Progenitor cell of endocrine pancreas (in vitro differentiated cells): ENCODE measurements at places on chromosomes 5 and 9. TPM values are rescaled to one million over a fixed set of nuclear protein-coding genes. Genes with fewer than 3 reads are reported as not detected.

GALNT10 gene
- total RNA-seq, result 20.6 and 28.9 TPM in 2 replicates

HEXB gene
- 59.9 and 61.4 TPM in 2 replicates for total RNA-seq

TMEM252 gene
- total RNA-seq, result not detected in 2 replicates

BTNL3 gene
- not detected in 2 replicates for total RNA-seq

KIF24 gene
- total RNA-seq, result 9.1 and 10.0 TPM in 2 replicates

PTGES gene
- total RNA-seq, result 0.19 TPM in 1 of 2 replicates, not detected in the other

DNA sequence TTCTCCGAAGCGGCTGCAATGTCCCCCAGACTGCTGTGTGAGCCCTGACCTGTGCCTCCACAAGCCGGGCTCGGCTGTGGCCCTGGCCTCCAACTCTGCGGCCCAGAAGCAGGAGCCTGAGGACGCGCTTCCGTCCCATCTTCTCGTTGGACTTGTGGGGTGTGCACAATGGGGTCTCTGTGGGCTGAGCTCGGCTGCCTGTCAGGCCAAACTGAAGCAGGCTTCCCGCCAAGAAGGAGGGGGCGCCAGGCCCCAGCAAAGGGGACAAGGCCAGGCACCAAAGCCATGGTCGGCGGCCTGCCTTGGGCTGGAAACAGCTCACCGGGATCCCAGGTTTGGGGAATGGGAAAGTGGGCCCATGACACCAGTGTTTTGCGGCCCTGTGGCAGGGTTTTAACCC is 4.1 kb downstream of the NOTCH1 start:
- no peaks in the 10 kb centered on the region for H3K27me3 ChIP-seq
- H3K36me3 ChIP-seq, result peaks cover 9% of the 10 kb centered on the region
- peaks cover 11% of the 10 kb centered on the region for H3K4me1 ChIP-seq
- no peak overlapping the region for H3K4me3 ChIP-seq
- H3K27ac ChIP-seq, result no peak overlapping the region

GRCh38 chr9:81737871-81738507 is 48.6 kb upstream of the TLE1 start:
- peaks cover 7% of the 10 kb centered on the region for H3K4me1 ChIP-seq
- no peak overlapping the region for H3K4me3 ChIP-seq
- H3K27ac ChIP-seq, result no peak overlapping the region
- H3K27me3 ChIP-seq, result peaks cover 17% of the 10 kb centered on the region

DNA sequence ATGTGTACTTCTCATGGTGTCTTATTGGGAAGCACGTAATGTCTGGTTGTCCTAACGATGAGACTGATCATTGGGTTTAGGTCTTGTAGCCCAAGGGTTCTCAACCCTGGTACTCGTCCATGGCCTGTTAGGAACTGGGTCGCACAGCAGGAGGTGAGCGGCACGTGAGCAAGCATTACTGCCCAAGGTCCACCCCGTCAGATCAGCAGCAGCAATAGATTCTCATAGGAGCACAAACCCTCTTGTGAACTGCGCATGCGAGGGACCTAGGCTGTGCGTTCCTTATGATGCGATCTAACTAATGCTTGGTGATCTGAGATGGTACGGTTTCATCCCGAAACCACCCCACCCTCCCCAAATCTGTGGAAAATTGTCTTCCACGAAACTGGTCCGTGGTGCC is 33.5 kb downstream of the CNOT6 start:
- H3K4me3 ChIP-seq, result no peak overlapping the region
- H3K27ac ChIP-seq, result no peak overlapping the region
- no peaks in the 10 kb centered on the region for H3K27me3 ChIP-seq

- H3K4me1 ChIP-seq, result no peaks in the 10 kb centered on the region
- no peak overlapping the region for H3K27ac ChIP-seq
These were observed 63.3 kb upstream of the SLCO6A1 start for GRCh38 chr5:102561894-102562760.

- DNase-seq, result no peak
- peaks cover 6% of the 10 kb centered on the region for H3K4me1 ChIP-seq
- no peak overlapping the region for H3K4me3 ChIP-seq
- H3K36me3 ChIP-seq, result no peaks in the 10 kb centered on the region
These were observed 93.4 kb upstream of the PTCH1 start for GRCh38 chr9:95610006-95610785.

GRCh38 chr5:68067976-68068603 is 147.5 kb upstream of the PIK3R1 start:
- H3K27ac ChIP-seq, result no peak overlapping the region
- no peaks in the 10 kb centered on the region for H3K27me3 ChIP-seq
- H3K36me3 ChIP-seq, result peaks cover 1% of the 10 kb centered on the region
- H3K4me3 ChIP-seq, result no peak overlapping the region
- no peak for DNase-seq

GRCh38 chr5:136016945-136017530 is 11.8 kb upstream of the TGFBI start:
- H3K27me3 ChIP-seq, result peaks cover 48% of the 10 kb centered on the region
- H3K4me1 ChIP-seq, result no peaks in the 10 kb centered on the region
- no peak overlapping the region for H3K4me3 ChIP-seq
- no peak overlapping the region for H3K27ac ChIP-seq
- H3K36me3 ChIP-seq, result no peaks in the 10 kb centered on the region
- DNase-seq, result no peak

GRCh38 chr9:73165911-73166310 is 14.2 kb downstream of the ANXA1 start:
- H3K27me3 ChIP-seq, result peaks cover 79% of the 10 kb centered on the region
- no peaks in the 10 kb centered on the region for H3K36me3 ChIP-seq

DNA sequence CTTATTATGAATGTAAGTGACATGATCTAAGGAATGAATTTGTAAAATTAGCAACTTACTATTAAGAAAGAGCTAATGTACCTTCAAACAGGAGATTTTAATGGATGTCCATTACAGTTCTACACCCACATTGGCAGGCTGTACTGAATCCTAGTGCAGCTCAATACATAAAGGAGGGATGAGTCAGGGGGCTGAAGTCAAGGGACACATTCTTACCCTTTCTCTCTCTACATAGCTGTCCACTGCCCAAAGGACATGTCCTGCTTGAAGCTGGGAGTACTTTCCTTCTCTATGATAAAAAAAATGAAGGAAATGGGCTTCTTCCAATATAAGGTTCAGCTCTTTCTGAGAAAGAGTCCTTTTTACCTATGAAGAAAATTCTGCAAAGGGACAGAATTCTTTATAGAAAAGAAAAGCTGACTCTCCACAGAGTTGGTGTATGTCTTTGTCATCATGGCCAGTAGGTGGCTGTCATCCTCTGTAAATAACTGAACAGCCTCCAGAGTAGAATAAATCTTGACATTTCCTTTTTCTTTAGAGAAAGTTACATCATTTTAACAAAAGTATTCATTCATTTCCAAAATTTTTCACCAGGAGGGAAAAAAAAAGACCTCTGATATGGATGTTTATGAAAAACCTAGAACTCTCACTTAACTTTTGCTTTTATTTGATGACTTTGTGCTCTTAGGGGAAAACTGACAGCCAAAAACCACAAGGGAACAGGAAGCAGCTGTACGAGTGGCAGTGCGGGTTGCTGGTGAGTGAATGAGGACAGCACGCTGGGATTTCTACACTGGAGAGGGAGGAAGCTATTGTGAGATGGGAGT is 13.1 kb upstream of the IFNA14 start:
- H3K4me1 ChIP-seq, result peaks cover 1% of the 10 kb centered on the region
- DNase-seq, result no peak
- H3K27me3 ChIP-seq, result peaks cover 69% of the 10 kb centered on the region
- H3K36me3 ChIP-seq, result no peaks in the 10 kb centered on the region
- no peak overlapping the region for H3K4me3 ChIP-seq

DNA sequence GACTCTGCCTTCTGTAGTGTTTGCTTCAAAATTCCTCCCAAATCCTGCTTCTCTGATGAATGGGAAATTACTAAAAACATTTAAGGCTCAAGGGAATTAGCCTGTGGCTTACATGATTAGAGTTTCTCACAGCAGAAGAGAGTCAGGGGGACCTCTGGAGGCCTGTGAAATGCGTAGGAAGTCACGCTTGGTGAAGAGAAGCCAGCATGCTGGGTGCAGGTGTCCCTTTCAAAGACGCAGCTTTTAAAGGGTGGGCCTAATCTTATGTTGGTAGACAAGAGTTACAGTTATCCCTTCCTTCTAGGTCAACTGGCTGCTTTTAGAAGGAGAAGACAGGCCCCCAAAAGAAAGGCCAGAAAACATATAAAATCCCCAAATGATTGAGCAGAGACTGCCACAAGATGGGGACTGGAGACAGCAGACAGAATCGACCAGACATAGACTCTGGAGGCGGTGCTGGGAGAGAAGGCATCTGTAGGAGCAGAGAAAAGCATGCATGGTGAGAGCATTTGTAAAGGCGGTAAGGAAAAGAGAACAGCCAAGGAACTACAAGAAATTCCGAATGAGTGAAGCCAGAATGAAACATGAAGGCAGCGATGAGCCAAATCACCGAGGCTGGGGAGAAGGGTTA is 42.3 kb downstream of the B4GALT1 start:
- peaks cover 11% of the 10 kb centered on the region for H3K4me1 ChIP-seq
- no peak for DNase-seq
- H3K4me3 ChIP-seq, result no peak overlapping the region

DNA sequence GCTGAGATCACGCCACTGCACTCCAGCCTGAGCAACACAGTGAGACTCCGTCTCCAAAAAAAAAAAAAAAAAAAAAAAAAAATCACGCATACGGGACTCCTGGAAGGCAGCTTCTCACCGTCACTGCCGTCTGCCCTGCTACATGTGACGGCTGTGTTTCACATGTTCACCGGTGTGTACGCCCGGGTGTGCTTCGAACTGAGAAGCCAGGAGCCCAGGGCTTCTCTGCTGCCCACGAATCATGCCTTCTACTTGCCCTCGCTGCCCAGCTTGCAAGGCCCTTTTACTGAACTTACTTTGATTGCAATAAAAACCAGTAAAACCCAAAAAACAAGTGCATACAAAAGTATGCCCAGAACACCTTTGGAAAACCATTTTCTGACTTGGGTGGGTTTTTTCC is 5.8 kb upstream of the NKD2 start:
- H3K36me3 ChIP-seq, result no peaks in the 10 kb centered on the region
- H3K4me3 ChIP-seq, result no peak overlapping the region
- no peak for DNase-seq
- H3K4me1 ChIP-seq, result peaks cover 2% of the 10 kb centered on the region

GRCh38 chr9:93052791-93053540 is 5.5 kb upstream of the SUSD3 start:
- H3K4me3 ChIP-seq, result no peak overlapping the region
- peaks cover 5% of the 10 kb centered on the region for H3K4me1 ChIP-seq
- no peak for DNase-seq
- H3K27ac ChIP-seq, result no peak overlapping the region
- peaks cover 12% of the 10 kb centered on the region for H3K27me3 ChIP-seq

GRCh38 chr5:67346611-67347010 is 150.0 kb upstream of the CD180 start:
- DNase-seq, result no peak
- H3K36me3 ChIP-seq, result no peaks in the 10 kb centered on the region
- H3K27ac ChIP-seq, result no peak overlapping the region
- no peaks in the 10 kb centered on the region for H3K4me1 ChIP-seq
- H3K4me3 ChIP-seq, result no peak overlapping the region

GRCh38 chr5:148384380-148384737 is 601 bp downstream of the FBXO38 start:
- peaks cover 3% of the 10 kb centered on the region for H3K36me3 ChIP-seq
- H3K4me1 ChIP-seq, result peaks cover 31% of the 10 kb centered on the region
- H3K4me3 ChIP-seq, result peak overlapping the region; percentile 89
- H3K27me3 ChIP-seq, result no peaks in the 10 kb centered on the region
- peak overlapping the region; percentile 99 for H3K27ac ChIP-seq

DNA sequence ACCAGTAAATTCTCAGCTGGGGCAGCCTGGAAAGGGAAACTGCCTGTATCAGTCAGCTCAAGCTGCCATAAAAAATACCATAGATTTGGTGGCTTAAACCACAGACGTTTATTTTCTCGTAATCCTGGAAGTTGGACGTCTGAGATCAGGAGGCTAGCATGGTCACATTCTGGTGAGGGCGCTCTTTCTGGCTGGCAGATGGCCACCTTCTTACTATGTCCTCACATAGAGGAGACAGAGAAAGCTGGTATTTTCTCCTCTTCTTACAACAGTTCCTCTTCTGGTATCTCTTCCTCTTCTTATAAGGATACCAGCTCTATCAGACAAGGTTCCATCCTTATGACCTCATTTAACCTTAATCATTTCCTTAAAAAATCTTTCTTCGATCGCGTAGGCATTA is 50.5 kb upstream of the RFX3 start:
- H3K27ac ChIP-seq, result no peak overlapping the region
- no peaks in the 10 kb centered on the region for H3K27me3 ChIP-seq
- H3K4me1 ChIP-seq, result no peaks in the 10 kb centered on the region
- H3K36me3 ChIP-seq, result peaks cover 9% of the 10 kb centered on the region
- DNase-seq, result no peak
- H3K4me3 ChIP-seq, result no peak overlapping the region

DNA sequence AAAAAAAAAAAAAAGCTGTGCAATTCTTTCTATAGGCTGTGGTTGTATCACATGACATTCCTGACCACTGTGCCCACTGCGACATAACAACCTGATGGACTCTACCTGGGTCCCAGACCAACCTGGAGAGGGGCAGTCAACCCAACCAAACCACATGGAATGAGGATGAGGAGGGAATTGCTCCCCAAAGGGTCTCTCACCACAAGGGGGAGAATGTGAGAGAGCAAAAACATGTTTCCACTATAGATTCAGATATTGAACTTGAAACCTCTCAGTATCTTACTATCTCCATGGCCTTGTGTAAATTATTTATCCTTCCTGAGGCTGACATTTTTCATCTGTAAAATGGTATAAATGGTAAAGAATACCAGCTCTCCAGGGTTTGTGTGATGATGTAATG is 66.9 kb upstream of the SV2C start:
- H3K36me3 ChIP-seq, result no peaks in the 10 kb centered on the region
- H3K27ac ChIP-seq, result no peak overlapping the region
- H3K4me1 ChIP-seq, result no peaks in the 10 kb centered on the region
- H3K4me3 ChIP-seq, result no peak overlapping the region
- peaks cover 17% of the 10 kb centered on the region for H3K27me3 ChIP-seq
